Esophagus muscularis mucosa (tissue), 4 donors: ENCODE measurements at places on chromosomes 2 and 18. TPM values are rescaled to one million over a fixed set of nuclear protein-coding genes. Genes with fewer than 3 reads are reported as not detected.
A peak's percentile ranks its signal among the peaks of the same experiment; 100 is the strongest.

DNA sequence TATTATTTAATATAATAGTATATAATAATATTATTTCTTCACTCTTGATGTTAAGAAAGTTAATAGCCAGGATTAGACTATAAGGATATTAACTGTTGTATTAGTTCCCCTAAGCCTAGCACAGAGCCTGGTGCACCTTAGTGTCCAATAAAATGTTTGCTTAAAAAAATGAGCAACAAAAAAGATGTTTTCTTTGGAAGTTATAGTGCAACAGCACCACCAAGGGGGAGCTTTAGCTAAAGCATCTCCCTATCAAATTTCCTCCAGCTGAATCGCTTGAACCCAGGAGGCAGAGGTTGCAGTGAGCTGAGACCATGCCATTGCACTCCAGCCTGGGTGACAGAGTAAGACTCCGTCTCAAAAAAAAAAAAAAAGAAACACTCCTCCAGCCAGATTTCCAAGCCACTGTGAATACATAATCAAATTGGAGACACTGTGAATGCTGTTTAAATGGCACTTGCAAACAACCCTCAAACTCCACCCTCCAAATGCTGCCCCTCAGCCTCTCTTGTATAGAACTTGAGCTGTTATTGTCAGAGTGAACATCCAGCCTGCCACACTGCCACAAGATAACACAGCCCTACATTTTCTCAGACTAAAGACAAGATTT, 221.9 kb downstream of the DYM start:
- no peaks in the 10 kb centered on the region for H3K27me3 ChIP-seq
- H3K4me3 ChIP-seq, result no peak overlapping the region
- peaks cover 15% of the 10 kb centered on the region for H3K36me3 ChIP-seq
- no peak for DNase-seq
- H3K4me1 ChIP-seq, result no peaks in the 10 kb centered on the region

DNA sequence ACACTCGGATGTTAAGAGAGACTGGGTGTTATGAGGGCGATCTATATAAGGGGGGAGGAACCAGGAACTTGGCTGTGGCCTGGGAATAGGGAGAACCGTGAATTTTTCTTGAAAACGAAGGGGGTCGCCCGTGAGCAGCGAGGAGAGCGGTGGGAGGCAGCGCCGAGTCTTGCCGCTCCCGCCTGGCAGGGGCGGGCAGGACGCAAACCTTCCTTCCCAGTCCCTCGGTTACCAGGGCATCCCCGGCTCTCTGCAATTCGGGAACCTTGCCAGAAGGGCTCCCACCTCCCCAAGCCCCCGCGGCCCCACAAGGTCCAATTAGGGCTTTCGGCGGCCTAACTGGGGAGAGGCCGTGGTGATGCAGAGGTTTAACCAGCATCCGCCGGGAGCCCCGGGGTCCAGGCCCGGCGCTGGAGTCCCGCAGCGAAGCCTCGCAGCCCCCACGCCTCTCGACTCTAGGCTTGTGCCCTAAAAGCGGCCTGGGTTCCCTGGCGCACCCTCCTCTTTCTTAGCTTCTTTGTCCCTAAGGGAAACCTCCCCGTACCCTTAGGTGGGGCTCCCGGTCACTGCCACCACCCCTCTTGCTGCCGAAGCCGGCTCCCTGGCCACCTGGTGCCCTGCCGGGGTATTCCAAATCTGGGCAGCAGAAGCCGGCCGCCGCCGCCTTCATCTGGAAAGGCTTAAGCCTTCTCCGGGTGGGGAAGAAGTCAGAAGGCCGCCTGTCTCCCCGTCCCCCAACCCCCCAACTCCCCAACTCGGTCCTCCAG, 680 bp upstream of the FHOD3 start:
- H3K4me3 ChIP-seq, result peak overlapping the region; percentile 81
- peak; percentile 91 for DNase-seq
- no peaks in the 10 kb centered on the region for H3K27me3 ChIP-seq

DNA sequence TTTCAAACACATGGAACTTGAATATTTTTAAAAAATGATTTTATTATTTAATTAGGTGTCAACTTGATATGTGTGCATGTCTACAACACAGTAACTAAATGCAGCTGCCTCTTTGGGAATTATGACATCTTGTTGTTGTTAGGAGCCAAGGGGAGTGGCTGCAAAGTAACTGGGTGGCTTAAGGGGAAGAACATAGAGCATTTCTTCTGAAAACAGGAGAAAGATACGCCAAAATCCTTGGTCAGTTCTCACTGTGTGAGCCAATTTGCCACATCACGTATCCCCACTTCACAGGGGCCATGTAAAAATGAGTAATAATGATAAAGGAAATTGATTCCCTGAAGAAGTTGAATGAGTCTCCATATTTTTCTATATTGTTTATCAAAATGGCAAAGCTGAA, 309.8 kb upstream of the COL3A1 start:
- H3K36me3 ChIP-seq, result no peaks in the 10 kb centered on the region
- H3K27me3 ChIP-seq, result no peaks in the 10 kb centered on the region
- no peak overlapping the region for H3K4me3 ChIP-seq
- no peaks in the 10 kb centered on the region for H3K4me1 ChIP-seq

DNA sequence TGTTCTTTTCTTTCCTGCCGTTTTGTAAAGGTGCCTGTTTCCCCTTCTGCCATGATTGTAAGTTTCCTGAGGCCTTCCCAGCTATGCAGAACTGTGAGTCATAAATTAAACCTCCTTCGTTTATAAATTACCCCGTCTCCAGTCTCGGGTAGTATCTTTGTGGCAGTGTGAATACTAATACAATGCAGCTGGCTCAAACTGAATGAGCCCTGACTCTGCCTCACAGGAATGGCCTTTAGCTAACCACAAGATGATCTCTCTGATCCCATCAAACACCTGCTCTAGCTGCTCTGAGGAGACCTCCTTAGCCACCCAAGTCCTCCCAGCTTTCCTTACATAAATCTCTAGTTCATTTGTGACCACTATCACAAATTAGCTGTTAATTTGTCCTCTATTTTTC, 41.5 kb upstream of the CAB39 start:
- H3K4me3 ChIP-seq, result no peak overlapping the region
- no peaks in the 10 kb centered on the region for H3K36me3 ChIP-seq
- H3K4me1 ChIP-seq, result no peaks in the 10 kb centered on the region
- DNase-seq, result no peak

DNA sequence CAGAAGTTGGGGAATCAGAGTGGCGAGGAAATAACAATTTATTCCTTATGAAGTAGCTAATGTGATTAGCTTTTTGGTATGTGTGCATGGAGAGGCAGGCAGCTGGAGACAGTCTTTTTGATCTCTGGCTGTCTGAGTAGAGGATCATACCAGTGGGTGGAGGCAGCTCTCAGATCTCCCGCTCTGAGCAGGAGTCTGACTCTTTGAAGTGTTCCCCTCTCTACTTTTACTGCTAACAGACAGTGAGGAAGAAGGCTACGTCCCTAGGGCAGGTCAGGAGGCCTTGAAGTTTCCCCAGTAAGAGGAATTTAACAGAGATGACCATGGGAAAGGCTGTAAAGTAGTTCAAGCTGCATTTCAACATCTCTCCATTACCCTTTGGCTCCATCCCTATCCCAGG, 111.9 kb upstream of the REG3A start:
- no peaks in the 10 kb centered on the region for H3K4me1 ChIP-seq
- DNase-seq, result peak; percentile 81
- no peak overlapping the region for H3K27ac ChIP-seq
- no peak overlapping the region for H3K4me3 ChIP-seq
- H3K27me3 ChIP-seq, result no peaks in the 10 kb centered on the region

- H3K27ac ChIP-seq, result peak overlapping the region; percentile 59
- no peaks in the 10 kb centered on the region for H3K27me3 ChIP-seq
- no peaks in the 10 kb centered on the region for H3K36me3 ChIP-seq
- DNase-seq, result no peak
- H3K4me1 ChIP-seq, result peaks cover 65% of the 10 kb centered on the region
Measured at GRCh38 chr2:86311879-86312278, 25.5 kb downstream of the REEP1 start.

MATN3 gene
- 0.66 TPM for total RNA-seq

DYSF gene
- 17.4 TPM for total RNA-seq
